ENCODE measurements at places on chromosomes 3 and 15. TPM values are rescaled to one million over a fixed set of nuclear protein-coding genes. Genes with fewer than 3 reads are reported as not detected.
A peak's percentile ranks its signal among the peaks of the same experiment; 100 is the strongest.

SLC38A3 gene
- total RNA-seq, result not detected

DNA sequence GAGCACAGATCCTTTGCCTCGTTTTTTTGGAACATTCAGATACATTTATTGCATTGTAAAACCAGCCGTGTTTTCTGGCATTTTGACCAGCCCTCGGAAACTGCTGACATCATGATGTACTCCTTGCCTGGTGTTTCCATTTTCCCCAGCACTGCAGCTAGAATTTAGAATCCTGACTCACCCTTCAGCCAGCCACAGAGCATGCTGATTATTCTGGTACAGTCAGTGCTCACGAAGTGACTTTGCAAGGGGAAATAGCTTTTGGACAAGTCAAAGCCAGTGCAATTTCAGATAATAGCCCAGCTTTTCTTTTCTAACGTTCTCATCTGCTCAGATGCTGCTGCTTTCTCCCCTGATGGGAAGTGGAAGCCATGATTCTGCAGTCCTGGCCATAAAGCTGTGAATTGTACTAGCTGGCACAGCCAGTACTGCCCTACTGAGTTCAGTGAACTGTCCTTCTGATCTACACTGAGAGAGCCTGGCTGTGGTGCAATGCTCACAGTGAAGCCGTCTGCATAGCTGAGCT, 12.1 kb upstream of the CNBP start:
- H3K4me3 ChIP-seq, result no peak overlapping the region
- H3K27me3 ChIP-seq, result peaks cover 31% of the 10 kb centered on the region
- peak overlapping the region; percentile 68 for H3K27ac ChIP-seq
- H3K4me1 ChIP-seq, result no peaks in the 10 kb centered on the region
- H3K36me3 ChIP-seq, result no peaks in the 10 kb centered on the region

GRCh38 chr3:89238846-89239245, 131.4 kb downstream of the EPHA3 start:
- no peaks in the 10 kb centered on the region for H3K27me3 ChIP-seq
- no peak for DNase-seq
- no peak overlapping the region for H3K4me3 ChIP-seq

DNA sequence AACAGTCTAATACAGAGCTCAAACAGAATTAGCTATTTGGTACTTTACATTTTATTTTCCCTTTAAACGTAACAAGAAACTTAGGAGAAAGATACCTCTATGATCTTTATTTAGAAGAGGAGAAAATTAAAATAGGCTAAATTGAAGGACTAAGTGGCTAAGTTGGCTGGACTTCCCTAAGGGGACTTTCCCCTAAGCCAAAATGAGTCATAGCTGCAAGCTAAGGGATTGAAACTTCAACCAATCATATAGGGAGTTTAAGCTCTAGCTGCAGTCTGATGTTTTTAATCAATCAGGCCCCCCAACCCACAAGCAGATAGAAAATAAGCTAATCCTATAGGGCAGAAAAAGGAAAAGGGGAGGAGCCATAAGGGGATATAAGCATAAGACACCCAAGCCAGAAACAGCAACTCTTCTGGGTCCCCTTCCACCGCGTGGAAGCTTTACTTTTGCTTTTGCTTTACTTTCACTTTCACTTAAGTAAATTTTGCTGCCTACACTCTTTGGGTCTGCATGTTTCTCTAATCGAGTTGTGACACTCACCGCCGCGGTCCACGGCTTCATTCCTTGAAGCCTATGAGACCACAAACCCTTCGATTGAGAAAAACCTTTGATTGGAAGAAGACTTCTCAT, 1108.5 kb upstream of the EPHA6 start:
- no peak for DNase-seq
- no peaks in the 10 kb centered on the region for H3K27me3 ChIP-seq
- no peaks in the 10 kb centered on the region for H3K4me1 ChIP-seq

GRCh38 chr15:49645277-49645676, 24.4 kb downstream of the DTWD1 start:
- H3K27me3 ChIP-seq, result no peaks in the 10 kb centered on the region
- H3K27ac ChIP-seq, result no peak overlapping the region
- no peaks in the 10 kb centered on the region for H3K36me3 ChIP-seq
- DNase-seq, result no peak

- no peak for DNase-seq
- H3K36me3 ChIP-seq, result no peaks in the 10 kb centered on the region
- H3K27ac ChIP-seq, result peak overlapping the region; percentile 94
- no peaks in the 10 kb centered on the region for H3K27me3 ChIP-seq
- peaks cover 41% of the 10 kb centered on the region for H3K4me1 ChIP-seq
These were observed 593 bp upstream of the RSL24D1 start for GRCh38 chr15:55197362-55197705.

CXCR6 gene
- 25.7 TPM for total RNA-seq

GRCh38 chr3:71269906-71270305, 313.6 kb downstream of the FOXP1 start:
- no peak overlapping the region for H3K27ac ChIP-seq
- no peaks in the 10 kb centered on the region for H3K36me3 ChIP-seq
- no peaks in the 10 kb centered on the region for H3K27me3 ChIP-seq
- peaks cover 15% of the 10 kb centered on the region for H3K4me1 ChIP-seq
- no peak for DNase-seq

All from spleen (tissue), 13 donors.